CD8-positive, alpha-beta memory T cell (primary cell): ENCODE measurements at places on chromosomes 4 and X.

DNA sequence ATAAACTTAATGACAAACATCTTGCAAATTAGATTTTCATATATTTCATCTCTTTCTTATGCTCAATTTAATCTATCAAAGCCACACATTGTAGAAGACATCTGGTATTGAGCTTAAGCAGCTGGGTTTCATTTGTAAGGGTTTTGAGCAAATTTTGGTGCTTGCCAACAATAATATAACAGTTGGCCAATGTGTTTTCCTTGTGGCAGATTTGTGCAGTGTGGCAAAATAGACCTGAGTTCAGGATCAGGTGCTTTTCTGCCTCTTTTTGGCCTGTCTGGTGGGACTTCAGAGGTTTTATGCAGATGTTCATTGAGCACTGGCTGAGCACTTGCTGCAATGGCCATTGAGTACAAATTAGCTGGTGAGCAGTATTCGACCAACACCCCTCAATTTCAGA lies 301.9 kb downstream of the BMPR1B start:
- no peak for DNase-seq

DNA sequence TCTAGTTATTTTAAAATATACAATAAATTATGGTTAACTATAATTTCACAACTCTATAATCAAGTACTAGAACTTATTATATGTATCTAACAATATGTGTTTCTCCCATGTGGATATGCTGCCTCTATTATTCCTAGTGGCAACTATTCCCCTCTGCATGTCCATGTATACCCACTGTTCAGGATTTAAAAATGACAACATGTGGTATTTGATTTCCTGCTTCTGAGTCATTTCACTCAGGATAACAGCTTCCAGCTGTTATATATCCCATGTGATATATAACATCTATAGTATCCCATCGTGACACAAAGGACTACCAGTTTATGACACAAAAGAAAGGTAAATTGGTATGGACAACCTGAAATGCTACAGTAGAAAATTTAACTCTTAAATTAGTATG lies 167.4 kb upstream of the TACR3 start:
- DNase-seq, result no peak

DNA sequence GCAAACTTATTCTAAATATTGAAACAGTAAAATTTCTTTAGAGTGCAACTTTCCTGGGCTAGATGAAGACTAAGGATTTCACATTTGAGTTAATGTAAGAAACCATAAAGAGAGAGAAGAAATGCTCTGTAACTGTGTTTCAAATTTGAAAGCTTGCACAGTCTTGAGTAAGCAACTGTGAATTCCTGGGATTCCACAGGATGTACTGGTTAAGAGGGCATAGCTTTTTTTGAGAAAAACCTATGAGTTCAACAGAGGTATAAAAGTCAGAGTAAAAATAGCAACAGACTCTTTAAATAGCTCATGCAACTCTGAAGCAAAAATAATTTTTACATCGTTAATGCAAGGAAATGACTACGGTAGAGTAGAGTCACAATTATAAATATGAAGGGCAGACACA lies 25.5 kb downstream of the ZNF330 start:
- DNase-seq, result no peak

GRCh38 chr4:140884431-140885058 lies 128.4 kb upstream of the TBC1D9 start:
- DNase-seq, result no peak

- DNase-seq, result no peak
Observed at GRCh38 chr4:100016191-100016590, 66.1 kb upstream of the H2AZ1 start.

DNA sequence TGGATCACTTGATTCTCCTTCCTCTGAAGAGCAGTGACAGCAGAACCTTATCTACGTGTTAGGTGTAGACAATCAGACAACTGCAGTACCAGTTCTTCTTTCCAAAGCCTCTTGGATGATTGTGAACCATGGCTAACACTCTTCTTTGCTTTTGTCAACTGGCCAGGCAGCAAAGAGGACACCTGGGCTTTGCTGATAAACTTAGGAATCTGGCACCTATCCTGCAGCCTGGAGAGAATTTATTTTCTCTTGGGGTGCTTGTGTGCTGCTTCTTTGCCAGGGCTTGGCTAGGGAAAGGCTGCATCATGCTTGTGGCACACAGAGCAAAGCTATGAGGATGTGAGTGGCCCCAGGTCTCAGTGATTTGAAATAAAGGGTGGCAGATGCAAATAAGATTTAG lies 77.4 kb downstream of the ANAPC4 start:
- no peak for DNase-seq
